ENCODE measurements at places on chromosomes 7 and 10. TPM values are rescaled to one million over a fixed set of nuclear protein-coding genes. Genes with fewer than 3 reads are reported as not detected.

ZNF438 gene
- 3.4 TPM for total RNA-seq

PAPOLB gene
- not detected for total RNA-seq

DNA sequence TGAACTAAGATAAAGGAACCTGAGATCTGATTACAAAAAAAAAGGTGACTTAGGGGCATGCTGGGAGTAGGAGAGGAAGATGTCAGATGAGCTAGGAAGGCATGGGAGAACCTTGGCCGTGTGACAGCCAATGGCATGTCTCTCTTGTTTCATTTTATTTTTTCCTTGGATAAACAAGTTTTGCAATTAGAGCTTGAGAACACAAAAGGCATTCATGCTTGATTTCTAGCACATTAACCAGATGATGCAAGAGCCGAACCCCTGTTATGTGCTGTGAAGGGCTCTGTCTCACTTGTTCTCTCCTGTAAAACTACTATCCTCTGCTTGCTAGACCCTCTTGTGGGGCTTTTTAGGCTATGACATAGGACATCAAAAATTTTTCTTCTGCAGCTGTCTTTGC lies 134.3 kb upstream of the ASAH2 start:
- DNase-seq = no peak

CASTOR2 gene
- 9.8 TPM for total RNA-seq

ZYX gene
- 174 TPM for total RNA-seq

BAMBI gene
- total RNA-seq = 1.2 TPM

DNA sequence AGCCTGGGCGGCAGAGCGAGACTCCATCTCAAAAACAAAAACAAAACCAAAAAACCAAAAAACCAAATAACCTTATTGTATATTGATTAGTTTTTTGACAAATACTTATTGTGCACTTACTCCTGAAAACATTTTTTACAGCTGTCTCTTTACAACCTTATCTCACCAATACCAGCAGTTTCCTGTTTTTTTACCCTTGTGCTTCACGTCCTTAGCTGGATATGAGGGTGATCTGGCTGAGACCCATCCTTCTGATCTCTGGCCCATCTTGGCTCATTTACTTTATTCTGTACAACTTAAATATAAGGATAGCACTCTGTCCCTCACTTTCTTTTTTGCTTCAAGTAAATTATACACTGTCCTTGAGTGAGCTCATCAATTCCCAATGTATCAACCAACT lies 104.6 kb upstream of the DNAJB12 start:
- no peak for DNase-seq

CDNF gene
- 1.7 TPM for total RNA-seq

BEND7 gene
- total RNA-seq = 0.35 TPM

GRCh38 chr10:59937720-59938119 lies 31.4 kb upstream of the CCDC6 start:
- DNase-seq = no peak

DNA sequence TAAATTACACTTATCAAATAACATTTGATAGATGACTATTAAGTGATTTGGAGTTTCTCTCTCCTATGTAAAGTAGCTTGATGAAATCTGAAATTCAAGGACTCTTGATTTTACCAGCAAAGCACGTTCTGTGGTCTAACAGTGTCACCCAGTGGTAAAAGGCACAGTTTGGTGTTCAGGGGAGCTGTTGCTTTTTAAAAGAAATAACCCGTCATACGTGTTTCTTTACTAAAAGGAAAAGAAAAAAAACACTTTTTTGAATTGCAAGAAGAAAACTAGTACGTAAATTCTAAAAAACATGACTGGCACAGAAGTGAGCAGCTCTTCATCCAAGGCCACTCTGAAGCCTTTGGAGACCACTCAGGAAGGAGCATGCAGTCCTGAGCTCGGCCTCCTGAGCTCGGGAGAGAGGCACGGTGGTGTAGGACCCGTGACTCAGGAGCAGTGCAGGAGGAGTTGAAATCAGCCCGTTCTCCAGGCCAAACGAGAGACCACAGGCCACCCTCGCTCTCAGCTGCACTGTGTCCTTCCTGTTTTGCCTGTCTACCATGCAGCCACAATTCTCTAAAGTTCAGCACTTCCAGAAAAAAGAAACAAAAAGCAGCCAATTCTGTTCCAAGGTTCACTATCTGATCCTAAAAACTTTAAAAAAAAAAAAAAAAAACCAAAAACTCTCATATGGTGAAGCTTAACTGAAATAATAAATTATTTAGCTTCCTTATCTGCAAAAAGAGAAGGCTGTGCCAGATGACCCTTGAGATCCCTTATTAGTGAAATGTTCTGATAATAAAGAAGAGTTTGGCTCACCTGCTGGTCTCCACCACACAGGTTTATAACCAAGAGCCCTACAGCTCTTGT lies 212.6 kb upstream of the FRMD4A start:
- DNase-seq = no peak

DNA sequence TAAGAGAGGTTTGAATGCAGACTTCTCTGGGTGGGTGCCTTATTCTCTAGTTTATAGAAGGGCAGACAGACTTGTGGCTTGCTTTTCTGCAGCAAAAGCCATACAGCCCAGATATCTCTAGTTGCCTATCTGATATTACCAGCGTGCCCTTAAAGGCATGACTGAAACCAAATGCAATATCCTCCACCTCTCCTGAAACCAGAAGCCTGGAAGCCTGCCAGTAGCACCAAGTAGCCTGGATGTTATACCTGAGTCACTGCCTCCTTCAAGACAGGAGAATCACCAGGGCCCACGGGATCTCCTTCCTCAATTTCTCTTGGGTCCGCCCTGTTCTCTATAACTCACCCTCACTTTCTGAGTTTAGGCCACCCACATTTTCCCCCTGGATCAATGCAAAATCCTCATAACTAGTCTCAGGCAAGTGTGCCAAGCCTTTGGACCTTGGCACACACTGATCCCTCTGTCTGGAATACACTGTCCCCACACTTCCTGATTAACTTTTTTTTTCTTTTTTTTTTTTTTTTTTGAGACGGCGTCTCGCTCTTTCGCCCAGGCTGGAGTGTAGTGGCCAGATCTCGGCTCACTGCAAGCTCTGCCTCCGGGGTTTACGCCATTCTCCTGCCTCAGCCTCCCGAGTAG lies 638.4 kb downstream of the GALNT17 start:
- no peak for DNase-seq

GRCh38 chr10:129097776-129098330 lies 369.2 kb upstream of the MGMT start:
- no peak for DNase-seq

RARRES2 gene
- total RNA-seq = not detected

DNA sequence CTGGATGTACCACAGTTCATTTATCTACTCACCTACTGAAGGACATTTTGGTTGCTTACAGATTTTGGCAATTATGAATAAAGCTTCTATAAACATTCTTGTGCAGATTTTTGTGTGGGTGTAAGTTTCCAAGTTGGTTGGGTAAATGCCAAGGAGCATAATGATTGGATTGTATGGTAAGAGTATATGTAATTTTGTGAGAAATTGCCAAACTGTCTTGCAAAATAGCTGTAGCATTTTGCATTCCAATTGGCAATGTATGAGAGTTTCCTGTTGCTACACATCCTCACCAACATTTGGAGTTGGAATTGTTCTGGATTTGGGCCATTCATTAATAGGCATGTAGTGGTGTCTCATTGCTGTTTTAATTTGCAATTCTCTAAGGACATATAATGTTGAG lies 33.9 kb upstream of the HYAL4 start:
- no peak for DNase-seq

GRCh38 chr7:33379891-33380525 lies 250.6 kb downstream of the BBS9 start:
- DNase-seq = no peak

GRCh38 chr7:80885757-80886156 lies 33.1 kb downstream of the SEMA3C start:
- no peak for DNase-seq

TSPAN12 gene
- total RNA-seq = not detected

LIPN gene
- 0.44 TPM for total RNA-seq

GRCh38 chr7:45957721-45958120 lies 36.6 kb upstream of the IGFBP3 start:
- DNase-seq = no peak

- DNase-seq = no peak
Measured at GRCh38 chr10:65126288-65126687, 1605.1 kb downstream of the REEP3 start.

DNA sequence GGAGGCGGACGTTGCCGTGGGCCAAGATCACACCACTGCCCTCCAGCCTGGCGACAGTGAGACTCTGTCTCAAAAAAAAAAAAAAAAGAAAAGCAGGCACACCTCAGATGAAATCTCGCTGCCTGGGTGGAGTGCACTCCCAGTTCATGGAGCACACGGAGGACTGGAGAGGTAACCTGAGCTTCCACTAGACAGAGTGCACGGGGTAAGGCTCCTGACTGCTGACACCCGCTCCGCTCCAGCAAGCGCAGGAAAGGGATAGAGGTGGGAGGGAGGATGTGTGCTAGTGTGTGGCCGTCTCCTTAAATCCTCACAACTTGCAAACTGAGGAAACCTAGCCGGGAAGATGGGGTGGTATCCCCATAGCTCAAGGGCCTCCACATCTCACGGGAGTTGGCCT lies 50.8 kb downstream of the FAM53B start:
- no peak for DNase-seq

ELMO1 gene
- 162 TPM for total RNA-seq

RBP4 gene
- not detected for total RNA-seq

DNA sequence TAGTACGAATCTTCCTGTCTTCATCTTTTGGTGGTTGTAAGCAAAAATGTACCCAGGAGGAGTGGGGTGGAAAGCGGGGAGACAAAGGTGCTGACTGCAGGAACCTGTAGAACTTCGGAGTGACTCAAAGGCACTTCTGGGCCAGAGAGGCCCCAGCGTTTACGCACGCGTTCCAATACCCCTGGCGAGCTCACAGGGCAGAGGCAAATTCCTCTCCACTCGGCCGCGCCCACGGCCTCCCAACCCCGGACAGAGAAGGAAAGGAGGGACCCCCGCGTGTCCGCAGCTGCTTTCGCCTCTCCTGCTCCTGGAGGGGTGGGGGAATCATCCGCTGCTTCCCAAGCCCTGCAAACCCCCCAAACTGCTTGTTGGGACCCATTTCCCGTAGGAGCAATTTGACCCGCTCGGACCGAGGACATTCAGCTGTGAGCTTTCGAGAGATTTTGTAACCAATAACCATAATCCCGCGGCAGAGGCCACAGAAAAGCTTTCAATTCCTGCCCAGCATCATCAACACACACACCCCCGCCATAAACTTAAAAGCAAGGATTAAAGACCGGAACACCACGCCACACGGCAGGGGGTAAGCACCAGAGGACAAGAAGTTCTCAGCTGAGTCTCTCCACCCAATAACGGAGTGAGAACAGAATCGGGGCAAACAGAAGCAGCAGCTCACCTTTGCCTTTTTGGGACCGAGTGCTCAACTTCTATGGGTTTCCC lies 2.3 kb downstream of the IGF2BP3 start:
- DNase-seq = no peak

NKX1-2 gene
- total RNA-seq = not detected

- DNase-seq = no peak
Measured at GRCh38 chr10:117983961-117984360, 62.8 kb downstream of the RAB11FIP2 start.

DNA sequence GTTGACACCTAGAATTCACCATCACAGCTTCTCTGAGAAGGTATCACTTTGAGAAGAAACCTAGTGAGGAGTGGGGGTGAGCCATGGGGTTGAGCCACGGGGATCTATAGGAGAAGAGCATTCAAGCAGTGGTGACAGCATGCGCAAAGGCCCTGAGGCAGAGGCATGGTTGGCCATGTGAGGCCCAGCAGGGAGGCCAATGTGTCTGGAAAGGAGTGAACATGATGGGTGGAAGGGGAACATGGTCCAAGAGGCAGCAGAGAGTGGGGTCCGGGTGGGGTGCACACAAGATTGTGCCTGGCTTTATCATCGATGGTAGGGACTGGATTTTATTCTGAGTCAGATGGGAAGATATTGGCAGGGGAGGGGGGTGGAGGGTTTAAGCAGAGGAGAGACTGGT lies 36.0 kb upstream of the LEP start:
- DNase-seq = no peak

DNA sequence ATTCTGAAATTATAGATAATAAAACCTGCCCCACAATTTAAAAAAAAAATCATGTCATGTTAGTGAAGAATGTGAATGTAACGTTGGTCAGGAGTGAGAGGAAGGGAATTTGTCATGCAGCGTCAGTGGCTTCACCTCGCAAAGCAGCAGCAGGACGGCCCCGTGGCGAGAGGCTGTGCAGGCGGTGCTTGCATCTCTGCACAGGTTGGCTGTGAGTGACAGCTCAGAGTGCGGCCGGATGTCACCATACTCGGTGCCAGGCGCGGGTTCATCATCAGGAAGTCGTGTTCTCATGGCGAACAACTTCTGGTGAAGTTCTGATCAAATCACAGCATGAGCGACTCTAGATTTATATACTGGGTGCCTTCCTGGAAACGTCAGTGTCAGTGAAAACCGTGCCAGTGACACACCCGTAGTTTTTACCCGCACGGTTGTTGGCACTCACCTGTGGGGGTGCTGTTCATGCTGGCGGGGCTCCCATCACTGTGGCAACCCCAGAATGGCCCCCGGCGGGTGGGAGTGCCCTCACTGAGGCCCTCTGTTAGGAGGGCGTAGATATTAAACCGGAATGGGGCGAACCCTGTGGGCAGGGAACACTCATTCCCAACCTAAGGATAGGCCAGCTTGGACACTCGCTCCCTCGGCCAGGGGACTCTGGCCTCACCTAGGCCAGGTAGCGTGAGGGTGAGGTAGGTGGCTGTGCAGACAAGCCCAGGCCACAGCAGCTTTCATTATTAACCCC lies 120.3 kb downstream of the CYTH3 start:
- DNase-seq = no peak

DNA sequence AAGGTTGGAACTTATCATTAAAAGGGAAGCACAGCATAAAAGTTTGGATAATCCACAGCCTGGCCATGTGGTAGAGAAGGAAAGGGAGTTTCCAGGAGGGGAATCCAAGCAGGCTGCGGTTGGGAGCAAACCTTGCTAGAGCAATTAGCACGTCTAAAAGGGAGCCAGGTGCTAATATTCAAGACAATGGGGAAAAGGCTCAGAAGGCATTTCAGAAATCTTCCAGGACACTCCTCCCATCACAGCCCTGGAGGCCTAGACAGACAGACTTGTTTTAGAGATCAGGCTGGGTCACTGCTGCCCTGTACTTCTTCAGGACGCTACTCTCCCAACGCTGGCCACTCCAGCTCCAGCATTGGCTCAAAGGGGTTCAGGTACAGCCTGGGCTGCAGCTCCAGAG lies 96.2 kb upstream of the KAT6B start:
- DNase-seq = no peak

GRCh38 chr10:64528294-64529002 lies 1007.2 kb downstream of the REEP3 start:
- no peak for DNase-seq

- no peak for DNase-seq
Measured at GRCh38 chr7:126778101-126778500, 474.6 kb downstream of the GRM8 start.

NUTM2D gene
- 3.6 TPM for total RNA-seq

DNA sequence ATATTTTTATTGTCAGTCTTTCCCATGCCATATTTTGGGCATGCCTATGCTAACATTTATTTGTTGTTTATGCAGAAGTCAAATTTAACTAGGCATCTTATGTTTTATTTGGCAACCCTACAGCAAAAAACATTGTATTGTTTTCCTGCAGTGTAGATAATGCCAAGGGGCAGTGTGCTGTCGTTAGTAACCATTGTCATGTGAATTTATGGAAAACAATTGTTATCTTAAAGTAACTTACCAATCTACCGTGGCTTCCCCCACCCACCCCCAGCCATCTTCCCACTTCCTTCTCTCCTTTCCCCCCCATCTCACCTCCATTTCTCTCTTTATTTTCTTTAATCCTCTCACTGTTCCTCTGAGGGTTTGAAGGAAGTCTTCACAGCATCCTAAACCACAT lies 370.5 kb downstream of the ACTR3B start:
- no peak for DNase-seq
